ENCODE measurements at places on chromosomes 5 and 9. TPM values are rescaled to one million over a fixed set of nuclear protein-coding genes. Genes with fewer than 3 reads are reported as not detected.

PCDHA2 gene
- total RNA-seq: not detected

FBN2 gene
- total RNA-seq: 0.46 TPM

SNX30 gene
- total RNA-seq: 2.8 TPM

ACTBL2 gene
- total RNA-seq: not detected

C1QTNF3 gene
- 1.6 TPM for total RNA-seq

AQP7 gene
- total RNA-seq: 18.2 TPM

STPG3 gene
- total RNA-seq: not detected

ANKRD31 gene
- total RNA-seq: 0.04 TPM

SLC4A9 gene
- not detected for total RNA-seq

AHRR gene
- 1.5 TPM for total RNA-seq

PCDHGC4 gene
- 1.2 TPM for total RNA-seq

SMIM33 gene
- total RNA-seq: not detected

STC2 gene
- total RNA-seq: 9.4 TPM

NR4A3 gene
- 1.5 TPM for total RNA-seq

MEGF10 gene
- total RNA-seq: 5.5 TPM

HAVCR2 gene
- 1.3 TPM for total RNA-seq

DDX4 gene
- total RNA-seq: not detected

SPINK4 gene
- not detected for total RNA-seq

C5orf58 gene
- total RNA-seq: not detected

MARCOL gene
- total RNA-seq: not detected

ZNF782 gene
- 7.0 TPM for total RNA-seq

SLC6A19 gene
- total RNA-seq: not detected

LPAR1 gene
- total RNA-seq: 3.5 TPM

SLC1A3 gene
- 19.5 TPM for total RNA-seq

SLC24A2 gene
- total RNA-seq: not detected

ADAMTS19 gene
- total RNA-seq: 0.69 TPM

SLC25A46 gene
- 59.7 TPM for total RNA-seq

C9orf50 gene
- not detected for total RNA-seq

PCDHA3 gene
- total RNA-seq: 0.12 TPM

PCDHGB1 gene
- total RNA-seq: 0.71 TPM

TAF11L10 gene
- total RNA-seq: not detected

KCNV2 gene
- not detected for total RNA-seq

ANXA2R gene
- 0.69 TPM for total RNA-seq

NSG2 gene
- total RNA-seq: not detected

LCN2 gene
- total RNA-seq: 0.47 TPM

COL15A1 gene
- 7.7 TPM for total RNA-seq

ANKRD18B gene
- 0.25 TPM for total RNA-seq

CREB3 gene
- 21.3 TPM for total RNA-seq

TLE4 gene
- 17.6 TPM for total RNA-seq

JMY gene
- 11.7 TPM for total RNA-seq

CD274 gene
- 0.93 TPM for total RNA-seq

TRPM3 gene
- 0.08 TPM for total RNA-seq

PRRX2 gene
- total RNA-seq: 0.52 TPM

F2RL2 gene
- not detected for total RNA-seq

GDA gene
- total RNA-seq: 0.44 TPM

ZFYVE16 gene
- total RNA-seq: 21.8 TPM

SVEP1 gene
- 14.8 TPM for total RNA-seq

FAM200C gene
- total RNA-seq: 1.1 TPM

CTXN3 gene
- 0.61 TPM for total RNA-seq

FBXW2 gene
- 22.6 TPM for total RNA-seq

SHOC1 gene
- total RNA-seq: 0.14 TPM

GABRA6 gene
- not detected for total RNA-seq

KCTD16 gene
- not detected for total RNA-seq

TMEM252 gene
- total RNA-seq: not detected

CFAP77 gene
- total RNA-seq: not detected
